ENCODE measurements at places on chromosomes 1 and 21.

- no peak for DNase-seq
Observed at GRCh38 chr1:56302878-56303277, 276.5 kb downstream of the PLPP3 start.

- no peak for DNase-seq
Observed at GRCh38 chr1:179164494-179164893, 65.0 kb downstream of the ABL2 start.

- DNase-seq, result no peak
Observed at GRCh38 chr1:91171898-91172297, 150.1 kb upstream of the ZNF644 start.

GRCh38 chr1:183234660-183235476 is 48.8 kb downstream of the LAMC2 start:
- no peak for DNase-seq

GRCh38 chr1:33468967-33469366 is 3.5 kb upstream of the ZSCAN20 start:
- no peak for DNase-seq

- DNase-seq, result no peak
Observed at GRCh38 chr1:104468282-104468681, 718.6 kb downstream of the AMY1C start.

GRCh38 chr1:30726236-30726635 is 2.9 kb upstream of the MATN1 start:
- no peak for DNase-seq

GRCh38 chr1:44842862-44843655 is at the start of gene PTCH2:
Gene PTCH2 (minus strand): TSS chr1:44843253. CDS start chr1:44842932, 321 bp downstream.
- peak; percentile 6 for DNase-seq

- DNase-seq, result peak; percentile 21
Observed at GRCh38 chr21:25283720-25284119, 323.6 kb downstream of the MRPL39 start.
